ENCODE measurements at places on chromosomes 6 and 20.

GRCh38 chr20:8205996-8206395 lies 73.9 kb downstream of the PLCB1 start:
- no peak for DNase-seq

- no peak for DNase-seq
Measured at GRCh38 chr20:45994761-45995493, 13.8 kb upstream of the MMP9 start.

- peak; percentile 67 for DNase-seq
Measured at GRCh38 chr6:134416418-134417154, 98.7 kb upstream of the SGK1 start.

GRCh38 chr6:33143113-33143770 lies 49.0 kb downstream of the COL11A2 start:
- no peak for DNase-seq

GRCh38 chr20:34310481-34311117 lies 7.4 kb upstream of the AHCY start:
- DNase-seq = no peak

- no peak for DNase-seq
Measured at GRCh38 chr6:85435851-85436250, 14.0 kb upstream of the NT5E start.

DNA sequence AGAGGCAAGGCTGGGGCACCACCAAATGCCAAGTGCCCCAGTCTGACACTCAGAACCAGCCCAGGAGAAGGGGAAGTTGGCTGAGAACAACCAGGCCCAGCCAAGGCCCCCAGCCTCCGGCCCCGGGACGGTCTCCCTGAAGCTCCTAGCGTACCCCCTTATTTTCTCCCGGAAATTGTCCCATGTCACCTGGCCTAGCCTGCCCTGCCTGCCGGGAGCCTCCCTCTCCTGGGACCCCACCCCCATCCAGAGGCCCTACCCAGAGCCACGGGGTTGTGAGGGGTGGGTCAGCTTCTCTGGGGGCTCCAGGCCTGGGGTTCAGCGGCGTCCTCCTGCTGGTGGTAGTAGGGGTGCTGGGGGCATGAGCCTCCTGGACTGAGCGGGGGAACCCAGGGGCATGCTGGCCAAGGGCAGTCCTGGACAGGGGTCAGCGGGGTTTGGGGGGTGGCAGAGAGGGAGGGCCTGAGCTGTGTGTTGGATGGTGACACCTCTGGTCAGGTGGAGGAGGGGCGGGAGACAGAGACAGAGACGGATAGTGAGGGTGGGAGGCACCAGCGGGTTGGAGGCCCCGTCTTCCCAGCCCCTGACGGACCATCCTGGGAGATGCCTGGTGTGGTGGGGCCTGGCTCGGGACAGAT lies 7.9 kb upstream of the SLCO4A1 start:
- DNase-seq = no peak

GRCh38 chr6:13233106-13233505 lies 95.2 kb downstream of the TBC1D7 start:
- no peak for DNase-seq

DNA sequence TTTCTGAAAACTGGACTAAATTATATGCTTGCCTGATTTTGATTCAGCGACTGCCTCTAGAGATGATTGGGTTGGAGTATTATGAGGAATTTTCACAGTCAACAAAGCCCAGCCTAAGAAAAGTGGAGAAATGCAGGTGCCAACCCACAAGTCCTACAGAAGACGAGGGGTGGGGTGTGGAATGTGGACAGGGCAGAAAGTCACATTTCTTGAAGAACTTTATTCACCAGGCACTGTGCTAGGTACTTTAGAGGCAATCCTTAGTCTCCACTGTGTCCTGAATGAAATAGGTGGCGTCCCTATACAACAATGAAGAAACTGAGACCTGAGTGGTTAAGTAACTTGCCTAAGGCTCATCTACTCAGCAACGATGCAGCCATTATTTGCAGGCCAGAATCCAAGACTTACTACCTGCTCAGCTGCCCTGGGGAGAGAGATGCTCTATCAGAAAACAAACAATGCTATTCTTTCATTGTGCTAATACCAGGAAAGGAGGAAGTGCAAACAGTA lies 106.3 kb downstream of the RNF144B start:
- no peak for DNase-seq

DNA sequence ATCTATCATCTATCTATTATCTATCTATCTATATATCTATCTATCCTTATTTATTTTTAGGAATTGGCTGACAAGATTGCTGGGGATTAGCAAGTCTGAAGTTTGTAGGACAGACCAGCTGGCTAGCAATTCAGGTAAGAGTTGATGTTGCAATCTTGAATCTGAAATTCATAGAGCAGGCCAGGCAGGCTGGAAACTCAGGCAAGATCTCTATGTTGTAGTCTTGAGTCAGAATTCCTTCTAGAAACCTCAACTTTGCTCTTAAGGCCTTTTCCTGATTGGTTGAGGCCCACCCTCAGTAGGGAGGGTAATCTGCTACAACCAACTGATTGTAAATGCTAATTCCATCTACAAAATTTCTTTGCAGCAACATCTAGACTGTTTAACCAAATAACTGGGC lies 19.2 kb downstream of the MAPK13 start:
- no peak for DNase-seq

GRCh38 chr6:127459231-127459641 lies at the start of gene KIAA0408:
Gene KIAA0408, minus strand, starts transcription at chr6:127459389. Its CDS starts 5,408 bp downstream, at chr6:127453981.
- DNase-seq = no peak

DNA sequence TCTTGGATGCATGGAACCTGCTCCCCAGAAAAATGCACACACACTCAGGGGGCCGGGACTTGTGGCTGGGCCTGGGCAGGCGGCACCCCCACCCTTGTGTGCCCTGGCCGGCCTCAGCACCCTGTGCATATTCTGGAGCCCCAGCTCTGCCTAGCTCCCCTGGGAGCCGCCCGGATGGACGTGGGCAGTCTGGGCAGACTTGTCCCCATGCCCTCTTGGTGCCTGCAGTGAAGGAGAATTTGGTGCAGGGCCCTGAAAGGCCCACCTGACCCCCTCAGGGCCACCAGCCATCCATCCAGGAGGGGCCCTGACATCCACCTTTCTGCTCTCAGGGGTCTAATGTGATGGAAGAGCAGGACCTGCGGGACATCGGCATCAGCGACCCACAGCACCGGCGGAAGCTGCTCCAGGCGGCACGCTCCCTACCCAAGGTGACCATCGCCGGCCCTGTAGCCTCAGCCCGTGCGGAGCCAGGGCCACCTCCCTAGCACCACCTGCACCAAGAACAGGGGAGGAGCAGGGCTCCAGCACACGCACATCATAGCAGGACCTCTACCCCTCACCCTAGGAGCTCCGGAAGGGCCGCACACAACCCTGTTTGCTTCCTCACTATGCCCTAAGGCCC lies 62.8 kb downstream of the TCP11 start:
- DNase-seq = no peak

- DNase-seq = no peak
Measured at GRCh38 chr20:46349742-46350056, 41.4 kb upstream of the CDH22 start.

GRCh38 chr6:42709871-42710270 lies 12.5 kb downstream of the PRPH2 start:
- DNase-seq = no peak

DNA sequence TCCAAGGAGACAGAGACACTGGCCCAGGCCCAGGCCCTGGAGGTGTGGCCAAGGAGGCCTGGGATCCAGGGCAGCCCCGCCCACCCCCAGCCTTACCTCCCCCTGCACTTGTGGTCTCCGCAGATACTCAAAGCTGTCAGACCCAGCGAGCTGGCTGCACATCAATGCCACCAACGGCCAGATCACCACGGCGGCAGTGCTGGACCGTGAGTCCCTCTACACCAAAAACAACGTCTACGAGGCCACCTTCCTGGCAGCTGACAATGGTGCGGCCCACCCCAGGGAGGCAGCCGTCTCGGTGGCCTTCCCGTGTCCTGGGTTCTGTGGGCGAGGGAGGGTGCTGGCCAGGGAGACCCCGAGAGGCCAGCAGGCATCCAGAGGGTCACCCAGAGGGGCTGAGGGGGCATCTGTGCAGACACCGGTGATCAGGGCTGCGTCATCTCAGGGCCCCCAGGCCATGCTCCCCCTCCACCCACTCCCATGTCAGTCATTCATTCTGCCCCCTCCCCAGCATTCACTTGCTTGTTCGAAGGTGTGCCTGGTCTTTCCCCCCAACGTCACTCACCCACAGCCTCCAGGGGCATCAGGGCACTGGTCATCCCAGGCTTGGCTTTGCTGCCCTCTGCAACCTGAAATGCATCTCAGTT lies 141.3 kb downstream of the TAF4 start:
- no peak for DNase-seq

- no peak for DNase-seq
Measured at GRCh38 chr20:51470907-51471411, 71.6 kb downstream of the NFATC2 start.

DNA sequence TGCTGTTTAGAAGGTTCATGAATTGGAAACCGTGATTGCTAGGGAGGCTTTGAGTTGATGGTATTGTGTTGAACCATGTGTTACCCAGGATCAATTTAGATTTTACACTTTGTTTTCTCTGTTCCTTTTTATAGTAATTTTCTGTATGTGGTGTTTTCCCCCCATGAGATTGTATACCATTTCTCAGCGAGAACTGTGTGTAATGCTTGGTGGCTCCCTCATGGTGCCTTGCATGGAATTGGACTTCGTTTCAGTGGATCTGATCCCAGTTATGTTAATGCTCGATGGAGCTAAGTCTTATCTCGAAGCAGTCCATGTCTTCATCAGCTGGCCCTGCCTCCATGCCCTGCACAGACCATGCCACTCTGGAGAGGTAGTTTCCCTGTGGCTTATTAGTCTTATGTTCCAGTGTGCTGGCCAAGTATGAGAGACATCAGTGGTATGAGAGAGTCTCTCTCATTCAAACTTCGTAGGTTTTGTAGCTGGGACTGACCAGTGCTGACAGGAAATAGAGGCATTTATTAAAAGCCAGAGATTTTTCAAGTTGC lies 18.7 kb downstream of the PTPN1 start:
- no peak for DNase-seq

DNA sequence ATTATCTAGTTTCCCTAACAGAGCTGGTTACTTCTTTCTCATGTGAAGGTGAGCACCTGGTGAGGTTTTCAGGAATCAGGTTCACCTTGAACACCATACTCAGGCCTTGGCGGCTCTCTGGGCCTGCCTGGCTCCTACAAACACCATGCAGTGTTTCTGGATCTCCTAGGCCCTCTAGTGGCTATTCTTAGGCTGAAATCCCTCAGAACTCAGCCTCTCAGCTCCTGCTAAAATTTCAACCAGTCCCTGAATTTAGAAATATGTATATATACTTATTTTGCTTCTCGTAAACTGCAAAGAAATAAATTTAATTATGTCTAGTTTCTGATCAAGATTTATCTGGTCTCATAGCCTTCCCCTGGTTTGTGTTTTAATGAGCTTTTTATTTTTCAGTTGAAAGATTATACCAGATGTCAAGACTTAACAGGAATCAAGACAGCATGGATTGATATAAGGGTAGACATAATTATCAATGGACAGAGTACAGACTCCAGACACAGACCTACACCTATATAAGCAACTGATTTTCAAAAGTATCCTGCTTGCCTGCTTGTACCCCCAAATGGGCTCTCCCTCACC lies 55.9 kb downstream of the ANKEF1 start:
- peak; percentile 47 for DNase-seq

GRCh38 chr6:167541544-167541943 lies 216.7 kb downstream of the TTLL2 start:
- DNase-seq = no peak

DNA sequence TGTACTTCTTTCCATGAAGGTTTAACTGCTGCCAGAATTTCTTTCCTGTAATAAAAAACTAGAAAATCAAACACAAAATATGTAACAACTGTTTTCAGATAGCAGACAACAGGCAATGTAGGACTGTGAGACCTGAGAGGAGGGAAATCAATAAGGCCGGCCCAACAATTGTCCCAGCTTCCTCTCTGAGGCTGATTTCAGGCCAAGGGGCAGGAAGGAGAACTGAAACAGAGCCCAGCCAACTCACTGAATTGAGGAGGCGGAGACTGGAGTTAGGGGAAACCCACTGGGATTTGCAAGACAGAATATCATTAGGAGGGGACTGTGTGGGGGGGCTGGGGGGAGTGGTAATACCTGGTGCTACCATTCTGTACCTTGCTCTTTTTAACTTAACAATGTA lies 42.2 kb downstream of the FLRT3 start:
- peak; percentile 1 for DNase-seq

DNA sequence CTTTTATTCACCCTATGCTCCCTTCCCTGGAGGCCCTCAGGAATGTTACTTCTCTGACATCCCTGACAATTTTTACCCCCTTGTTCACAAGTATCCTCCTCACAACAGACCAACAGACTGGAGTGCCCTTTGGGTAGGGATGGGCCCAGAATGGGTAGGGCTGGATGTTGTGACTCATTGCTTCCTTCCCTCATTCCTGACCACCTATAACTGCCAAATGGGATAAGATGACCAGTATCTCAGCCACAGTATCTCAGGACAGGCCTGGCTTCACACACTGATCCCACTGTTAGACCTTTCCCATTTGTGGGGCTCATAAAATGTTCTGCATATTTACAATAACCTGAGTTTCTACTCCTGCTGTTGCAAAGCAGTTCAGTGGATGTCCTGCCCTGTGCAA lies 223.0 kb upstream of the LRFN2 start:
- no peak for DNase-seq

DNA sequence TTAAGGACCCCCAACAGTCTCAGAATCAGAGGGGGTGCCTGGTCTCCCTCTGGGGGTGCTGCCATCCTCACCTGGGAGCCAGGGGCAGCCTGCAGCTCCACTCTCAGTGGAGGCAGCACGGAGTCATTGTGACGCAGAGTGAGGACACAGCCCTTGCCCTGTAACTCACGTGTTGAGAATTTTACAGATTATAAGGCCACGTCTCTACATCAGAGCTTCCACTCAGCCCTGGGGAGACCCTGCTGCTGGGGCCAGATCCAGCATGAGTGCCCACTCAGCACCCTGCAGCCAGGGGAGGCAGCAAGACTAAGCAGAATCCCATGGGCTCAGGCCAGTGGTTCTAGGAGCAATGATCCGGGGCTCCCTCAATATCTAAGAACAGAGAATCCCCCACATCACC lies 137.4 kb upstream of the AFDN start:
- no peak for DNase-seq

GRCh38 chr6:148800536-148800935 lies 53.7 kb downstream of the UST start:
- no peak for DNase-seq

- no peak for DNase-seq
Measured at GRCh38 chr20:44187772-44188709, 1.1 kb upstream of the JPH2 start.

DNA sequence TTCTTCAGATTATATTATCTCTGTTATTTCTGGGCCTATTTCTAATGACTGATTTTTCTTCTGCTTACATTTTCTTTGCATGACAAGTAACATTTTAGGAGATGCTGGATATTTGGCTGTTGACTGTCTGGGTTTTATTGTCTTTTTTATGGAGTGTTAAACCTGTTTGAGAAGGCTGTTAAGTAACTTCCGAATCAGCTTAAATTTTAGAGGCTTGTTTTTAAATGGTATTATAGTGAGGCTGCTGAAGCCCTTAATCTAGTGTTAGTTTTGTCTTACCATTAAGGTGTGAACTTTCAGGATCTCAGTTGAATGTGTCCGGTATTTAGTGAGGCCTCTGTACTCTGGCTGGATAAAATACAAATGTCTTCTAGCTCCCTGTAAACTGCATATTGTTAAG lies 109.8 kb downstream of the EYA4 start:
- DNase-seq = no peak

- no peak for DNase-seq
Measured at GRCh38 chr6:96237638-96238347, 222.0 kb downstream of the FUT9 start.
